Pancreas (tissue), 10 donors: ENCODE measurements at places on chromosomes 5 and 9. TPM values are rescaled to one million over a fixed set of nuclear protein-coding genes. Genes with fewer than 3 reads are reported as not detected.

The FBXL7 gene
- total RNA-seq, result 1.6 TPM

The GMCL2 gene
- total RNA-seq, result not detected

DNA sequence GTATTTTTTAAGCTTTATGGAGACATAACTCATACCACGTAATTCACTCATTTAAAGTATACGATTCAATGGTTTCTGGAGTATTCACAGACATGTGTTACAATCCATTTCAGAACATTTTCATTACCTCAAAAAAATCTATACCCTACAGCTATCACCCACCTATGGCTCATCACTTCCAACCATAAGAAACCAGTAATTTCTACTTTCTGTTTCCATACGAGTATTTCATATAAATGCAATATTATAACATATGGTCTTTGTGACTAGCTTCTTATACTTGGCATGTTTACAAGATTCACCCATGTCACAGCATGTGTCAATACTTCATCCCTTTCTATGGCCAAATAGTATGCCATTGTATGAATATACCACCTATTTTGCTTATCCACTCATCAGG, 18.8 kb downstream of the UBQLN1 start:
- no peak for DNase-seq

DNA sequence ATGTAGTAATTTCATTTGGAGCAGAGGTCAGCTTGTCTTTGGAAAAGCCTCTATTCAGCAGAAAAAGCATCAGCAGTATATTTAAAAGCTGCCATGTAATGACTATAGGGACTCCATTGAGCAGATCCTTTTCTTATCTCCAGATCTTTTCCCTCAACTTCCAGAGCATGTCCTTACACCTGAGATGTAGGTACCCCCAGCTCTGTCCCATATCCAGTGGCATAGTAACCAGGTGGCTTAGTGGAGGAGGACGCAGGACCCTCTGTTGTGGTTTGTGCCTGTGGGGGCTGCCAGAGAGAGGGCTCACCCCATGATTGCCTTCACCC, 61.5 kb downstream of the RCL1 start:
- no peak for DNase-seq

DNA sequence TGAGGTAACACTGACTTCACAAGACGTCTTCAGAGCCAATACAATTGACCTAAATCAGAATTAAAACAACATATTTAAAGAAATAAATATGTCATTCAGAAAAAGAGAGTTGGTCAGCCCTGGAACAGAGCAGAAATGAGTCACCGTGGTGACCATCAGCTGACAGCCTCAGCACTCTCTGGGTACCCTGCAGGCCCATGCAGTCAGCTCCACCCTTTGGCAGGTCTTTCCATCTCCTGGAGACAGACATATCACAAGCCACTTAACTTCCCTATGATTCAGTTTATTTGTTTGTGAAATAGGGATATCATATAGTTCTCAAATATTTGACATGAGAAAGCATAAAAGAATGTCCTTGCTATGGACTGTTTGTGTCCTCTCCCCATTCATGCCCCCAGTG, 151.6 kb upstream of the MEF2C start:
- DNase-seq, result no peak

GRCh38 chr9:11142965-11143738, 530.4 kb upstream of the PTPRD start:
- DNase-seq, result no peak
